ENCODE measurements at places on chromosomes 4 and X.

- DNase-seq, result no peak
Observed at GRCh38 chrX:29547877-29548276, 667.5 kb upstream of the MAGEB2 start.

GRCh38 chrX:23334848-23335599 lies at the start of gene PTCHD1:
Gene PTCHD1 (plus strand): TSS chrX:23334849. CDS start chrX:23334876, 27 bp downstream.
- peak; percentile 50 for DNase-seq

DNA sequence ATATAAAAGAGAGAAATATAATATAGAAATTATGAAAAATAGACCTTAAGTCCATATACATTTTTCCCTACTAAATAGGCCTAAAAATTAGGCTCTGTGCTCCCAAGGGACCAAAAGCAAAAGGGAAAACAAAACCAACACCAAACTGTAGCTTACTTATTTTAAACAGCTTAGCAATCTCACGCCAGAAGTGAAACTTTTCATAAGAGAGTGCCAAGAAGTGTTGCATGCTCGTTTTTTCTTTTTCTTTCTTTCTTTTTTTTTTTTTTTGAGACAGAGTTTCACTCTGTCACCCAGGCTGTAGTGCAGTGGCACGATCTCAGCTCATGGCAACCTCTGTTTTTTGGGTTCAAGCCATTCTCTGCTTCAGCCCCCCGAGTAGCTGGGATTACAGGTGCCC lies 250.4 kb downstream of the TMA16 start:
- no peak for DNase-seq

DNA sequence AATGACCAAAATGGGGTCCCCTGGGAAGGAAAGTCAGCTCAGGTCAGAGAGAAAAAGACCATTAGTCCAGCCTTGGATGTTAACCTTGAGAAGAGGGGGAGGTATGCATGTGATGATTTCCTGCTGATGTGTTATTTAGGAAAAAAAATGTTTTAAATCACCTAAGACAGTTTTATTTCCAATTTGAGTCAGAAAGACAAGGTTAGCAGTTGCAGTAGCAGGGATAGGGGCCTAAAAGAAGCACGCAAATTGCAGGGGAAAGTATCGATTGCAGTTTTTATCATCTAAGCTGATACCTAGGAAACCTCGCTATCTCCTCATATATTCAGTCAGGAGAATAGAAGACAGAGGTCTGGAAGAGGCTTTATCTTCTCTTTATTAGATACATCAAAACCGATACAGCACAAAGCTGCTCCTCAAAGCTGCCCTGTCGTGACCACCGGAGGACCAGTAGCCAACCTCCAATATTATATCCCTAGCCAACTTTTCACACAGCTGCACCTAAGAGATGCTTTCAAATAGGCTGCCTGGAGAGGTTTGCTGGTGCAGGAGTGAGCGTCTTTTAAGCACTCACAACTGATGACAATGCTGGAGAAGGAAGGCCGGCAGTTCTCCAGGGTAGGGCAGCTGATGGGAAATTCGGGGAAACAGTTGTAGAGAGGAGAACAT lies 289.4 kb downstream of the INPP4B start:
- DNase-seq, result no peak

- DNase-seq, result no peak
Observed at GRCh38 chr4:176611951-176612350, 180.8 kb downstream of the VEGFC start.

- no peak for DNase-seq
Observed at GRCh38 chrX:41723826-41724225, at the start of gene GPR82. Gene GPR82 (plus strand): TSS chrX:41724181. CDS start chrX:41727027, 2,846 bp downstream.

DNA sequence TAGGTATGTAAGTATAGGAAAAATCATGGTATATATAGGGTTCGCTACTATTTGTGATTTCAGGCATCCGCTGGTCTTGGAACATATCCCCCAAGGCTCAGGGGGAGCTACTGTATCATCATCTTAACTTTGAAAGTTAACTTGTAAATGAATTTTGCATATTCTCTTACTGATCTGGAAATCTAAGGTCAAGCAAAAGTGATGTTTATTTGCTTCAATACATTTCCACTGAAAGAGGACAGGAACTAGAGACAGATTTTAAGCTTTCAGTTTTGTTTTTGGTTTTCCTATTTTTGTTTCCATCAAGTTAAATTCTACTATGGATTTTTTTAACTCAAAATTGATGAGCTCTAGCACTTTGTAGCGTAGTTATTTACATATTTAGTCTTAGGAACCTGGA lies 56.2 kb downstream of the NAF1 start:
- DNase-seq, result no peak

GRCh38 chr4:27886120-27886519 lies 1025.5 kb downstream of the STIM2 start:
- no peak for DNase-seq

DNA sequence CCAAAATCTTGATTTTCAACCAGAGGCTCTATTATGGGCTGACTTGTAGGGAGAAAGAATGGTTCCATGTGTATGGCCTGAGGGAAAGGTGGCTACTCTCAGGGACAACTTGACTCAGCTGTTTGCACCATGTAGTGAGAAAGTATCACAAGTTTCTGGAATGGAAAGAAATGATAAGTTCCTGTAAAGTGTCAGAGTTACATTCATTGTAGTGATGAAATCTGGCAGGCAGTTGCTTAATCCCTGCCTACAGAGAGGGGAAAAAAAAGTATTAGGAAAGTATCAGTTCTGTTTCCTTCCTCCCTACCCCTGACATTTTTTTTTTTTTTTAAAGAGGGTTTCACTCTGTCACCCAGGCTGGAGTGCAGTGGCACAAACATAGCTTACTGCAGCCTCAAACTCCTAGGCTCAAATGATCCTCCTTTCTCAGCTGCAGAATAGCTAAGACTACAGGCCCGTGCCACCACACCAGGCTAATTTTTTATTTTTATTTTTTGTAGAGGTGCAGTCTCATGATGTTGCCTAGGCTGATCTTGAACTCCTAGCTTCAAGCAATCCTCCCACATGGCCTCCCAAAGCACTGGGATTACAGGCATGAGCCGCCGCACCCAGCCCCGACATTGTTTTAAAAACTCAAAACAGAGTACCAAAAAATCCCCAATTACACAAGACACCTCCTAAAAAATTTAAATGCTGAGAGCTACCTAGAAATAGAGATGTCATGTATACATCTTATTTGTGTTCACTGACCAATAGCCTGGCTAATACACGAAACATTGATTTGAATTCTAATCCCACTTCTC lies 4.8 kb upstream of the FBXL5 start:
- no peak for DNase-seq

- no peak for DNase-seq
Observed at GRCh38 chr4:48205107-48205506, 64.5 kb downstream of the TEC start.

DNA sequence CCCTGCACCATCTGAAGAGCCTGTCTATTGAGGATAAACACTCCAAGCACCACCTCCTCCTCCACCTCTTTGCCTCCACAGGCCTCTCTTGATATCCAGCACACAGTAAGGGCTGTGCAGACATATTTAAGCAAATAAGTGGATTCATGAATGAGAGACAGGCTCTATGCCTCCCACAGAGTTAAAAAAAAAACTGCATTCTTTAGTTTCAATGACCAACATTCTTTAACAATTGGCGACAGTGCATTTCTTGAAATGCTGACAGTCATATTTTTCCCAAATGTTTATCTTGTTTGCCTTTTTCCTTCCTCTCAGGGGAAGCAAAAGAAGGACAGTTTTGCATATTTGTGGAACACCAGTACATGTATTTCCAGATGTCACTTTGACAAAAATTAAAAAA lies 38.6 kb downstream of the MXRA5 start:
- DNase-seq, result no peak

DNA sequence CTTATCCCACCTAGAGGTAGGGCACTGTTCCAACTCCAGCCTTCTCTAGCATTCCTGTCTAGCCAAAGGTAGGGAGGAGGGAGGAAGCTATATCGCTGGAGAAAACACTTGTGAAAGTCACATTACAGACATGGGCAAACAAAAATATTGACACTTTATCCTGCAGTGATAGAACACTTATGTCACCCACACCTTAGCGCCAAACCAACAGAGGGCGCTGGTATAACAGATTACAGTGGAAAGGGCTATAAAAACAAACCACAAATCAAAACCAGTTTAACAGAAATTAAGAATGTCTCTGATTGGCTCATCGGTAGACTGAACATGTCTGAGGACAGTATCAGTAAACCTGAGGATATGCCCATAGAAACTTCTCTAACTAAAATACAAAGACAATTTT lies 451.3 kb downstream of the TLL1 start:
- DNase-seq, result no peak

GRCh38 chr4:123396307-123397143 lies at the start of gene SPRY1:
Gene SPRY1 (plus strand): TSS chr4:123396795. CDS start chr4:123401592, 4,797 bp downstream.
- peak; percentile 96 for DNase-seq

DNA sequence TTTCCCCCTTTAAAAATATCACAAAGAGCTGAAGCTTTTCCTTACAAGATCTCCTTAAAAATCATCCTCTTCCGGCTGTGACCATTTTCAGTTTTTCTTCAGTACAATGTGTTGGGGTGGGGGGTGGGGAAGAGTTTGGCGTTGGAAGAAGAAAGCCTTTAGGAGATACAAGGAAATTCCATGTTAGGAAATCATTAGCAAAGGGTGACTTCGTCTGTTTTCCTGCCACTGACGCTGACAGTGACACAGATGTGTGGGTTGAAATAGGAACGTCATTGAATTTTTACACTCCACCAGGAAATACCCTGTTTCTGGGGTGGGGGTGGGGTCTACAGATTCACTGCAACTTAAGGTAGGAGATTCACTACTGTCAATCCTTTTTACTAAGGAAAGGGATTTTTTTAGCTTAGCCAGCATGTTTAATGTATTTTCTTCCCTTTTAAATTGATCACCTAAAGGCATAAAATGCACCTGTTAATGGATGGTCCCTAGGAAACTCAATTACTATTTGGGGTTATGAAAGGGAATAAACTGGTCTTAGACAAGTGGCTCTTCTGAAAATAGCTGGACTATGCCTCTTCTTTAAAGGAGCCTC lies 3.9 kb downstream of the MAMLD1 start:
- peak; percentile 38 for DNase-seq

DNA sequence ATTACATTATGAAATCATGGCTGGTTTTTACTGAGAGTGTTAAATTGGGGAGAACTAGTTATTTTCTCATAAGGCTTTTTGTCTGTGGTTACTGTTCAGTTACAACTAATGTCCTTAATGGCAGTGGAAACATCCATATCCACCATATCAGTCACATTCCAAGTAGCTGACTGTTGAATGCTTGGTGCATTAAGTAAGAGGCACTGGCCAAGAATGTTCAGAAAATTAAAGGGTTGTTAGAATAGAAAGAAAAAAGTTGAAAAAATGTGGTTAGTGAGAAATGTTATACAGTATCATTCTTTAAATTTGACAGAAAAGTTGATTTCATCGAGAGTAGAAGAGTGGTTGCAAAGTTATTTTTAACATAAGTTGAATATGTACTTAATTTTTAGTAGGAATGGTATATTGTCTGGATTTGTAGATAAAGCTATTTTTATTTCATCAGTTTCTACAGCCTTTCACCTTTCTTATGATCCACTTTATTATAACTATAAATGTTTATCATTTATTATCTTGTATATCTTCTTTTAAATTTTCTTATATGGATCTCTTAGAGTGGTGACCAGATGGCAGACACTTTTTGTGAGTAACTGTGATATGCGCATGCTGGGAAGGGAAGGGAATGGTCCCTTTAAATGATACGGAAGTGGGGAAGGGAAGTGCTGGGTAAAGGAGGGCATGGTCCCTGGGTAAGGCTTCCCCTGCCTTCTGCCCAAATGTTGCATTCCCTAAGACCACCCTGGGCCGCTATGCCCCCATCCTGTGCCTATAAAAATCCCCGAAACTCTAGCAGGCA lies 2407.1 kb downstream of the ARAP2 start:
- DNase-seq, result no peak

- no peak for DNase-seq
Observed at GRCh38 chrX:20711366-20711765, 444.7 kb upstream of the RPS6KA3 start.

DNA sequence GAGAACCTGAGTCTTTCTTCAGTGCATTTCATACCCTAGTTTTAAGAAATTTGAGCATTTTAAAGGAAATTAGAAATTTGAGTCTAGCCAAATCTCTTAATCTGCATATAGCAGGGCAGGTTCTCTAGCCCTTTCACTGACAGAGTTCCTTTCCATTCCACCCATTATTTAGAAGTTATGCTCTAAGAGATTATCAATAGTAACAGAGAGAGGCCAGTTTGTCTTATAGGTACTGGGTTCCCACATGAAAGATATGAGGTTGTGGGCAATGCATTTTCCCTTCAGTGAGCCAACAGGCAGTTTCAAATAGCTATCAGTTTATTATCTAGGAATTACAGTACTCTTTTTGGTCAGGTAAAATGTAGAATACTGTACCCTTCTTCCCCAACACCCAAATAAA lies 7.3 kb upstream of the GALNT7 start:
- DNase-seq, result no peak

DNA sequence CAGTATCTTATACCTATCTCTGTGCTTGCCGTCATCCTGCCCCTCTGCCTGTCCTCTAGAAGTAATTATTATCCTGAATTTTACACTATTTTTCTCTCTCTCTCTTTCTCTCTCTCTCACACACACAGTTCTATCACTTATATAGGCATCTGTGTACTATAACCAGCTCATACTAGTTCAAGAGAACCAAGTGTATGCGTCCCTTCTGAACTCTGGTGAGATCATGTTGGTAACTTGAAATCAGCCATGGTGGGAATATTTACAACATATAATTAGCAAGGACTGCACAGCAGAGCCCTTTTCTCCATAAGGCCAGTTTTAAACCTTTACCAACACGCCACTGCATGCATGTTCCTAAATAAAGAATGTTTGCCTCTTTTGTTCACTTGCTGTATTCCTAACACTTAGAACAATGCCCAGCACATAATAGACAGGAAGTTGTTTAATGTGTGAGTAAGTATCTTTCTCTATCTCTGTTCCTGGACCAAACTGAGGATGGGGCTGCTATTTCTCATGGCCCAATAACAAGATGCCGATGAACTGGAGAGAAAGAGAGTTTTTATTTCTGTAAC lies 51.1 kb upstream of the IL21 start:
- no peak for DNase-seq

DNA sequence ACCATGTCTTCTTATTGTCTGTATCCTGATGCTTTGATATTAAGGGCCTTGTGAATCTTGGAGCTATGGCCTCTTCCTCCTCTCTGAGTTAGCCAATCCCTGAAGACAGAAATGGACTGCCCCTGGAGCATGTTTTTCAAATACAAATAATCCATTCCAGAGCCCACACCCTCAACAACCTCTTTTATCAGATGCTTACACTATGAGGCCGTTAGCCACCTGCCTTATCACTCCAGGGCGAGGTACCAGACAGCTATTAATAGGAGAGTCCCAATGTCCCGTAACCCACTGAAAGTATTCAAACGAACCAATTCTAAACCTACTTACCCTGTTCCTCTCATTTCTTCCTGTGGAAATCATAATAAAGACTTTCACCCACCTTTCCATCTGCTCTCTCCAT lies 165.0 kb downstream of the ARHGAP24 start:
- DNase-seq, result no peak

DNA sequence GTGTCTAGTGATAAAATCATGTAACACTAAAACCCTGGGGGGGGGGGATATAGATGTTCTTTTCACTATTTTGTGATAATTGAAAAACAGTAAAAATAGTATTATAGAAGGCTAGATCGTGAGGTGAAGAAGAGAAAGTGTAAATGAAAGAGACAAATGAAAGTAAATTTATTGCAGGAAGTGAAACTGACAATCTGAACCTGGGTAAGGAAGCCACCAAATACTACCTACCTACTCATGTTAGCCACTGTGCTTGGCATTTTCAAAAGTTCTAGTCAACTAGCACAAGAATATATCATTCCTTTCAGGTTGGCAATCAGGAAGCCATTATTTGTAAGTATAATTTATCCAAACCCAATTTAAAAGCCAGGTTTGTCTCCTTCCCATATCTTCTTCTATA lies 1366.1 kb downstream of the FAM133A start:
- DNase-seq, result no peak
